Testis (tissue), 5 donors: ENCODE measurements at places on chromosomes 3 and 15.

DNA sequence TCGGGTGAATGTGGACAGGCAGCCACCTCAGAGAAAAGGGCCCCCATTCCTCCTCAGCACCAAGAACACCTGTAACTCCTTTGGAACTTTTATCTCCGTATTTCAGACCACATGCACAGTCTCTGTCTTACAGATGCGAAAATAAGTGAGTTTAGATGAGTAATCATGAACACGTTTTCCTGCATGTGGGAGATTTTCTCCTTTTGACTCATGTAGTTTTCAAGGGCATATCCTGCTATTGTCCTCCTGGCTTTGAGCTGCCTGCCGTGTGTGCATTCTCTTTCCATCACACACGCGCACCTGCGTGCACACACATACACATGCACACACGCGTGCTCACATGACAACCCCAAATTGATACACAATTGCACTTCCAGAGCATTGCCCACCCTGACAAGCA, 239.2 kb downstream of the GABRG3 start:
- no peak for DNase-seq

- DNase-seq = no peak
Measured at GRCh38 chr3:21544076-21544462, 206.9 kb downstream of the ZNF385D start.

DNA sequence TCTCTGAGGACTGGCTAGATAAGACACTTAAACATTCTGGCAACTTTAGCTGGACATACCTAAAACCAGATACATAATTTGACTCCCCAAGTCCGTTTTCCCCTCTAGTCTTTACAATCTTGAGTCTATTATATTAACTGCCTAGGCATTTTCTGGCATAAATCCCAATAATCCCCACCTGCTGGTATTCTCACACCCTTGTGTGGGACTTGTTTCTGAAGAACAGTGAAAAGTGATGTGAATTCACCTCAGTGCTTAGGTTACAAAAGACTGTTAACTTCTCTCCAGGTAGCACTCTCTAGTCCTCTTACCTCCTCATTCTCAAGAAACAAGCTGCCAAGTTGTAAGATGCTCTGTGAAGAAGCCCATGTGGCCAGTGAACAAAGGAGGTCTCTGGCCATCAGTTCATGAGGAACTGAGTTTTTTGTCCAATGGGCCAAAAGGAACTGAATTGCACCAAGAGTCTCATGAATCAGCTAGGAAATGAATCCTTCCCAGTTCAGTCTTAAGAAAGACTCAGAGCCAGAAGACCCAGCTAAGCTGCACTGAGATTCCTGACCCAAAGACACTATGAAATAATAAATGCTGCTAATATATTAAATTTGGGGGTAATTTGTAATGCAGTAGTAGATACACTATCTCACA, 4.1 kb downstream of the OSBPL11 start:
- DNase-seq = no peak

GRCh38 chr3:94356581-94356980, 293.7 kb downstream of the NSUN3 start:
- no peak for DNase-seq

GRCh38 chr3:57078344-57078634, 17.8 kb downstream of the SPATA12 start:
- peak; percentile 70 for DNase-seq

DNA sequence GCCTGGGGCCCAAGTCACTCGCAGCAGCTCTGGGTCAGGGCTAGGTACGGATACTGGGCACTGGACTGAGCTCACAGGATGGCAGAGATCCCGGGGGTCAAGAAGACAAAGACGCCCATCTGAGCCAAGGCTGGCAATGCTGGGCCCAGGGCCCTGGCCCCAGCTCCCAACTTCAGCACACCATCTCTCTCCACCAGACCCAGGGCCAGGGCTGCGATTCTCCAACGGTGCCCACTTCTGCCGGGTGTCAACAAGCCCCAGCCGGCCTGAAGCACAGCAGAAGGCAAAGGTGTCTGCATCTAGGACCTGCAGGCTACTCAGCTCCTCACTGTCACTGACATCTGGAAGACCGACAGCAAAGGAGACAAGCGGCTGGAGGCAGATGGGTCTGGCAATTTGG, 8.6 kb downstream of the WDR73 start:
- no peak for DNase-seq

- DNase-seq = no peak
Measured at GRCh38 chr3:98021830-98022560, 13.1 kb downstream of the GABRR3 start.

DNA sequence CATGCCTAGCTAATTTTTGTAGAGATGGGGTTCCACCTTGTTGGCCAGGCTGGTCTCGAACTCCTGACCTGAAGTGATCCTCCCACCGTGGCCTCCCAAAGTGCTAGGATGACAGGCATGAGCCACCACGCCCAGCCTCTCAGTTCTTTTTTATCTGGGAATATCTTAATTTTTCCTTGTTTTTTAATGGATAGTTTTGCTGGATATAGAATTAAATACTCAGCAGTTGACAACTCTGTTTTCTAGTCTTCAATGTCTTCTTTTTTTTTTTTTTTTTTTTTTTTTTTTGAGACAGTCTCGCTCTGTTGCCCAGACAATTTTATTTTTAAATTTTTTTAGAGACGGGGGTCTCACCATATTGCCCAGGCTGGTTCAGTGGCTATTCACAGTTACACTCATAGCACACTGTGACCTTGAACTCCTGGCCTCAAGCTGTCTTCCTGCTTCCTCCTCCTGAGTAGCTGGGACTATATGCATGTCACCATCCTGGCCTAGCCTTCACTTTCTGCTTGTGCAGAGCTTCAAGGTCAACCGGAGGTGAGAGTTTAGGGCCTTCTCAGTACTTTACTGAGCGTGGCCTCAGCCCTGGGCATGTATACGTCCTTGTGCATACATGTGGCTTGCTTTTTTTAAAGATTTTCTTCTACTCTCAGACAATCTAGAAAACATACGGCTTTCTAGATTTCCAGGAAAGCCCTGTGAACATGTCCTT, 120.5 kb downstream of the ZNF609 start:
- no peak for DNase-seq

GRCh38 chr3:158663246-158663645, 9.2 kb downstream of the LXN start:
- DNase-seq = no peak

DNA sequence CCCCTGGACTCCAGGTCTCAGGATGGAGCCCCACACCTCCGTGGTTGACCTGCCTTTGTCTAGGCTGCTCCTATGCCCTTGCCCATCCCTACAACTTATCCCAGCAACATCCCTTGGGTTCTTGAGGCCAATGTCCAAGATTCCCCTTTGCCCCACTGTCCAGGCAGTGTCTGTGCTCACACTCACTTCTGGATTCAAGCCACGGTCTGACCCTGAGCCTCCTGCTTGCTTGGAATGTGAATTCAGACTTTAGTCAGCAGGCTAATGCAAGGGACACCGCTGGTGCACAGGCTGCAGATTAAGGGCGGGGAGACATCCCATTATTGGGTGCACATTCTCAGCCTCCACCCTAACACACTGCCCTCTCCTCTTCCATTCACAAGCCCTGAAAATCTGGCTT, 154.1 kb downstream of the WNT5A start:
- DNase-seq = peak; percentile 16

DNA sequence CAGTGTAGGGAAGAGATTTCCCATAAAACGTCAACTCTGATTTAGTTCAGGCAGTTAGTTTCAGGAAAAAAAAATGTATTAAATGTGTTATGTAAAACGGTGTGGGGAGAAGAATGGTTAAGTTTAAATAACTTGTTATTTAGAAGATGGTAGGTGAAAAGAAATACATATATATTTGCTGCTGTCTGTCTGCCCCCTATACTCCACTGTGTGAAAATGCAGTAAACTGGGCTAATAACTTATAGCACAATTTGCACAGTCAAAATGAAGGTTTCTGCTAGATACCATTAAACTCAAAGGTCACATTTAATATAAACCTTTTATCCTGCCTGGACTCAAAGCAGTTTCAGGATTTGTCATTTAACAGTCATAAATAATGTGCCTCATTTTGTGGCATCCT, 515.0 kb downstream of the FGF12 start:
- DNase-seq = no peak

DNA sequence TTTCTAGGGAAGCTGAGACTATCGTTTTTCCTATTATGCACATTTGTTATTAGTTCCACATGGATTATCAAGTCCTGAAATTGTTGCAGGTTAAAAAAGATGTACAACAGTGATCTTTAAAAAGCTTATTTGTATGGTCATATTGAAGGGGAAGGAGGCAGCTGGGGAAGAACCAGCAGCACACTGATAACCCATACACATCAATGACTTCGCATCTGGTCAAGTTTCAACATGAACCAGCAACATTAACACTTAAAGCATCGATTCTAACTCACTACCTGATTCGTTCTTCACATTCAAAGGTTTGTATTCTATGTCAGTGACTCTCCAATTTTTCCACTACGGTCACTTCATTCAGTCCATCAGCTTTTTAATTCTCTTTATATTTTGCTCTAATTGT, 56.4 kb downstream of the NCEH1 start:
- no peak for DNase-seq

GRCh38 chr3:20043396-20043795, 3.1 kb downstream of the KAT2B start:
- DNase-seq = peak; percentile 71

GRCh38 chr15:50246631-50247030, 18.9 kb downstream of the HDC start:
- DNase-seq = no peak

DNA sequence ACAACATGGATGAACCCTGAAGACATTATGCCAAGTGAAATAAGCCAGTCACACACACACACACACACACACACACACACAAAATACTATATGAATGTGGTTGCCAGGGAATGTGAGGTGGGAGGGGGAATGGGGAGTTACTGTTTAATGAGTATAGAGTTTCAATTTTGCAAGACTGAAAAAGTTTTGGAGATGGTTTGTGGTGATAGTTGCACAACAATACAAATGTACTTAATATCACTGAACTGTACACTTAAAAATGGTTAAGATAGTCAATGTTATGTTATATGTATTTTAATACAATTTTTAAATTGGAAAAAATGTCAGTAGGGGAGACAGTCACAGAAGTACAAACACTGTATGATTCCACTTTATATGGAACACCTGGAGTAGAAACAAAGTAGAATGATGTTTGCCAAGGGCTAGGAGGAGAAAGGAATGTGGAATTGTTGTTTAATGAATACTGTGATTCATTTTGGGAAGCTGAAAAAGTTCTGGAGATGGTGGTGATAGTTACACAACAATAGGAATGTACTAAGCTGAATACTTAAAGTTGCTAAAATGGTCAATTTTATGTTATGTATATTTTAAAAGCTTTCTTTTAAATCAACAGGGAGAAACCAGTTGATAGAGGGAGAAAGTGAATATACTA, 76.6 kb downstream of the RPL39L start:
- DNase-seq = no peak

DNA sequence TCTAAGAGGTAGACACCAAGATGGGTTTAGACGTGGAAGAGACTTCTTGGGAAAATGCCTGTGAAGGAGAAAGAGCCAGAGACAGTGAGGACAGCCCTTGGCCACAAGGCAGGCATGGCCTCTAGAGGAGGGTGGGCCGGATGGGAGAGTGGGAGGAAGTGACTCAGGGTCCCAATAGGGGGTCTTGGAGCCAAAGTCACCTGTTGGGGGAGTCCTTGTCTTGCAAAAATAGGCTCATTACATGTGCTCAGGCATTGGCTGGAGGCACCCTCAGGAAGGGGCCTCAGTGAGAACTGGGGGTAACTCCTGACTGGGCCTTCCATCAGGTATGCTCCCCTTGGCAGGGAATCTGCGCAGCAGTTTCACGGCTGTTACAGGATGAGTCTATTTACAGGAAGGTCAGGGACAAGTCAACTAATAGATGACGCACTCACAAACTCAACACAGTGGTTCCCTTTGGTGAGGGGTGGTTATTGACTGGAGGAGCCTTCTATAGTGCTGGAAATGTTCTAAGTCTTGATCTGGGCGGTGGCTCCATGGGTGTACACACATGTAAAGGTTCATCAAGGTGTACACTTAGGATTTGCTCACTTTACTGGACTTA, 259.6 kb downstream of the XXYLT1 start:
- DNase-seq = no peak
